ENCODE measurements at places on chromosomes 4 and X. TPM values are rescaled to one million over a fixed set of nuclear protein-coding genes. Genes with fewer than 3 reads are reported as not detected.

PAK3 gene
- 2.7 TPM for total RNA-seq

TMEM150C gene
- total RNA-seq, result 0.37 TPM

NXF2B gene
- not detected for total RNA-seq

PCDH18 gene
- not detected for total RNA-seq

CD40LG gene
- 34.8 TPM for total RNA-seq

KCND1 gene
- total RNA-seq, result 3.2 TPM

UBE2K gene
- 49.8 TPM for total RNA-seq

PPBP gene
- total RNA-seq, result 58.0 TPM

BEND2 gene
- total RNA-seq, result 0.07 TPM

F8A2 gene
- not detected for total RNA-seq

ZXDA gene
- total RNA-seq, result 16.9 TPM

Data from T-helper 17 cell (primary cell).